ENCODE measurements at places on chromosomes 12 and 14.

DNA sequence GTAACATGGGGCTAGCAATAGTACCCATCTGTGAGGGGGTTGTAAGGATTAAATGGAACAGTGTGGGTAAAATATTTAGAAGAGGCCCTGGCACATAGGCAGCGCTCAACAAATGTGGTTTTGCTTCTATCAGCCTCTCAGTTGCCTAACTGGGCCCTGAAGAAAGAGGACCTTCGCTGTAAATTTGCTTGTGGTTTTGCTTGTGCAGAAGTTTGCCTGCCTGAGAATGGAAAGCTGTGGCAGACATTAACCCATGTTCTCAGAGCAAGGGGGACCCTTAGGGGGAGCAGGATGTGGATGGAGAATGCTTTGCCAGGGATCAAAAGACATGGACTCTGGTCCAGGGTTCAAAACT is 160.1 kb downstream of the BRMS1L start:
- DNase-seq = no peak

DNA sequence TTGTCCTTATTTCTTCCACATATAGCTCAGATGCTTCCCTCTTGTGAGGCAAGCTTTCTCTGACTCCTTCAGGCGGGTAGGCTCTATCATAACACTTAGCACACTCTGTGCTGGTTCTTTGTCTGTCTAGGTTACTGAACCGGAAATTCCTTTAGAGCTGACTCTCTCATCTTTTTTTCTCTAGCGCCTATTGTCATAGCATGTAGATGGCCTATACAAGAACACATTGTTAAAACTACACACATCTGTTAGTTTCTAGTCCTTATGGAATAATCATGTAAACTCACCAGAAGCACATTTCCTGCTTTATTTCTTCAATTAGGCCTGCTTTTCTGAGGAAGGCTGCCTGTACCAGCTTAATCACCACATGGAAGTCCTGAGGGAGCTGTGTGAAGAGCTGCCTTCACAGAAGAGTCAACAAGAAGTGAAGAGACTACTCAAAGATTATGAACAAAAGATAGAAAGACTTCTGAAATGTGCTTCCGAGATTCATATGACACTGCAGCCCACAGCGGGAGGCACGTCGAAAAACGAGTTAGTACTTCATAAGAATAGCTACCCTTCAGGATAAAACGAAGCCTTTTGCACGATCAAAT is 143.9 kb downstream of the SYNE2 start:
- DNase-seq = no peak

DNA sequence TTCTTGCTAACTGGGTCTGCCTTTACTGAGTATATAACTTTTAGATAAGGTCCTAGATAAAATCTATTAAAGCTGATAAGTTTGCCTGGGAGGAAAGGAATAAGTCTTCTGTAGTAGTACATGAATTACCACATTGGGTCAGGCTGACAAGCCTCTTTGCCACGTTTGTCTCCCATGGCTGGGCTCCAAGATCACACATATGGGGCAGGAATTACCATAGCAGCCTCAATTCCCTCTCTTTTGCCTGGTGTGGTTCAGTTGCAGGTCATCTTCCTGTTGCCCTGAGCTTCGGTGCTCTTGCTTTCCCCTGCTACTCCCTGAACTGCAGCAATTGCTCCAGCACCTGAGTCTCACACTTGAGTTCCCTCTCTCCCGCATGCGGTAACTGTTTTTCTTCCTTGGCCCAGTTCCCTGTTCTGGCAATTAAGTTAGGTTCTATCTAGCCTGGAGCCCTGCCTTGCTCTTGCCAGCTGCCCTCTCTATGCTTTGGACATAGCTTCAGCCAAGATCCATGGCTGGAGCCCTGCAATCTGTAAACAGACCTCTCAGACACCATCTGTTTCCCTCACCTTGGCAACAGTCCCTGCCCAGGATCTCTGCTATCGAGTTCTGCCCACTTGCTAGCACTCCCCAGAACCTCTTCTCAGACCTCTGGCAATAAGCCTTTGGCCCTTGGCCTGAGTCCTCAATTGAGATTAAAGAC is 5.8 kb upstream of the GLT8D2 start:
- DNase-seq = peak; percentile 79

GRCh38 chr14:60760644-60761364 is 26.2 kb downstream of the MNAT1 start:
- no peak for DNase-seq

- DNase-seq = no peak
These were observed 526.1 kb downstream of the CCER1 start for GRCh38 chr12:90428881-90429280.

DNA sequence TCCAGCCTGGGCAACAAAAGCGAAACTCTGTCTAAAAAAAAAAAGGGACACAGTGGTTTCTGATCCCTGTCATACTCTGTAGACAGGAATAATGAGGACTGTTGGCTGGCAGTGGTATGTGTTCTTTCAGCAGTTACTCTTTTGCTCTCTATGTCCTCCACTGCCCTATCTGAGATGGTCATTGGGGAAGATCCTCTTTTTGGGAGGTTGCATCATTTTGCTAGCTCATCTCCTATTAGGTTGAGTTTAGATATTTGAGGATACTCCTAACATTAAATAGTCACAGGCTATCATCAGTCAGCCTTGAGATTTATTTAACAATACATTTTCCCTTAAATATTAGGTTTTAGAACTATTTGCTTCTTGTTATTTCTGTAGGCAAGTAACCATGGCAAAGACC is 5.9 kb upstream of the CCDC91 start:
- DNase-seq = no peak

Measured in uterus (tissue), 4 donors.